ENCODE measurements at places on chromosomes 4 and X.

GRCh38 chr4:86934771-86935565, at the start of gene AFF1:
Gene AFF1 (plus strand): TSS chr4:86935011. CDS start chr4:86948534, 13,523 bp downstream.
- no peak for DNase-seq
- H3K4me1 ChIP-seq = peaks cover 2% of the 10 kb centered on the region
- 0 out of 2 replicates have a peak, but pooled peaks cover 2% of the 10 kb centered on the region for H3K36me3 ChIP-seq
- H3K27ac ChIP-seq = no peak within 1 kb of the TSS

- no peaks in the 10 kb centered on the region for H3K27me3 ChIP-seq
- H3K4me3 ChIP-seq = no peak overlapping the region
- H3K4me1 ChIP-seq = no peaks in the 10 kb centered on the region
These were observed 181.6 kb downstream of the UGT8 start for GRCh38 chr4:114780205-114780604.

GRCh38 chr4:187204389-187204918, 480.8 kb upstream of the FAT1 start:
- no peaks in the 10 kb centered on the region for H3K27me3 ChIP-seq
- no peaks in the 10 kb centered on the region for H3K4me1 ChIP-seq
- no peak overlapping the region for H3K4me3 ChIP-seq
- H3K27ac ChIP-seq = no peak overlapping the region

DNA sequence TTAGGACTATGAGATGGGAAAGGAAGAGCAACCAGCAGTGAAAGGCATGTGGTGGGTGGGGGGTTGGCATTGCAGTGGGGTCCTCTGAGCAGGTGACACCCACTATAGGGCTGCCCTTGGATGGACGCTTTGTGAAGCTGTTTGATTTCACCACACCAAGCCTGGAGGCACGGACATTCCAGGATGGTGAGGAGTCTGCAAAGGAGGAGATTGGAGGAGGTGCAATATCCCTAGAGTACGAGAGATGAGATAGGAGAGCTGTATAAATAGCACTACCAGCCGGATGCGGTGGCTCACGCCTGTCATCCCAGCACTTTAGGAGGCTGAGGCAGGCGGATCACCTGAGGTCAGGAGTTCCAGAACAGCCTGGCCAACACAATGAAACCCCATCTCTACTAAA, 42.3 kb downstream of the SHOX start:
- H3K27ac ChIP-seq = no peak overlapping the region
- no peak overlapping the region for H3K4me3 ChIP-seq
- no peak for DNase-seq
- no peaks in the 10 kb centered on the region for H3K36me3 ChIP-seq
- H3K27me3 ChIP-seq = no peaks in the 10 kb centered on the region
- no peaks in the 10 kb centered on the region for H3K4me1 ChIP-seq

GRCh38 chrX:30971774-30972603, 82.9 kb upstream of the TAB3 start:
- H3K4me3 ChIP-seq = no peak overlapping the region
- H3K4me1 ChIP-seq = peaks cover 2% of the 10 kb centered on the region
- peak; percentile 1 for DNase-seq
- H3K27ac ChIP-seq = no peak overlapping the region
- H3K36me3 ChIP-seq = no peaks in the 10 kb centered on the region

DNA sequence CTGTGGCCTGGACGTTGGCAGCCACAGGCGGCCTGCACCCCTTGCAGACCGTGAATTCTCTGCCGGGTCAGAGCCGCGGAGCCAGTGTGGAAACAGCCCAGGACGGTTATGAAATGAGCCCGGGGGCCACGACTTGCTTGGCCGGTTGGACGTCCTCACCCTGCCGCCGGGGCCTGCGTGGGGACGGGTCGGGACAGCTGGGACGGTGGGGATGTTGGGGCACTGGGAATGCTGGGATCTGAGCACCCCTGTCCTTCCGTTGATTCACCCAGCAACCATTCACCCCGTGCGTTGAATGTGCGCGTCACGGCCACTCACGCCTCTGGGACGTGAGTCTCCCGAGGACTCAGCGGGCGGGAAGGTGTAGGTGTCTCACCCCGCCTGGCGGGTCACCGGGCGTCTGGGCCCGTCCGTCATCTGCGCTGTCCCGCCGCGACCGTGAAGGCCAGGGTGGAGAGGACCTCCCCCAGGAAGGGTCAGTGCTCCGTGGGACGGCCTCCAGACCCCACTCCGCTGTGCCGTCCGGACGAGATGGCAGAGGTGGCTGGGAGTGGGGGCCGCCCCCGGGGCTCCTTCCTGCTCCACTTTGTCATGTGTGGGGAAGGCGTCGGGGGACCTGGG, 4.5 kb upstream of the PLCXD1 start:
- no peaks in the 10 kb centered on the region for H3K27me3 ChIP-seq
- H3K4me1 ChIP-seq = 0 out of 2 replicates have a peak, but pooled peaks cover 3% of the 10 kb centered on the region
- H3K4me3 ChIP-seq = peak overlapping the region; percentile 58
- no peak overlapping the region for H3K27ac ChIP-seq
- no peak for DNase-seq

DNA sequence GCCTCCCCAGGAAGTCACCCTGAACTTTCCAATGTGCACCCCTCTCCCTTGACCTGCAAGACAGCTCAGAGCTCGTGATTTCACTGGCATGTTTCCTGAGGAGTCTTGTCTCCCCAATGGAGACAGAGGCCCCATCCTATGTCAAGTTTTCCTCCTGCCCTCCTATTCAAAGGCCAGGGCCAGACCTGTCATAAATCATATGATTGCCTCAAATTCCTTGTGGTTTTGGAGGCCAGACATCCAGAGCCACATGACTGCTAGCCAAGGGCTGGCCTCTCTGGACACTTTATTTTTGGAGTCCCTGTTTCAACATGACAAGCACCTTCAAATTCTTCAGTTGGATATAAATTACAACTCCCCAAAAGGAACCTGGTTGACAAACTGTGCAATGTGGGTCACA, 76.0 kb upstream of the TFDP3 start:
- DNase-seq = no peak
- no peak overlapping the region for H3K4me3 ChIP-seq
- H3K4me1 ChIP-seq = no peaks in the 10 kb centered on the region
- no peaks in the 10 kb centered on the region for H3K27me3 ChIP-seq
- H3K27ac ChIP-seq = no peak overlapping the region

DNA sequence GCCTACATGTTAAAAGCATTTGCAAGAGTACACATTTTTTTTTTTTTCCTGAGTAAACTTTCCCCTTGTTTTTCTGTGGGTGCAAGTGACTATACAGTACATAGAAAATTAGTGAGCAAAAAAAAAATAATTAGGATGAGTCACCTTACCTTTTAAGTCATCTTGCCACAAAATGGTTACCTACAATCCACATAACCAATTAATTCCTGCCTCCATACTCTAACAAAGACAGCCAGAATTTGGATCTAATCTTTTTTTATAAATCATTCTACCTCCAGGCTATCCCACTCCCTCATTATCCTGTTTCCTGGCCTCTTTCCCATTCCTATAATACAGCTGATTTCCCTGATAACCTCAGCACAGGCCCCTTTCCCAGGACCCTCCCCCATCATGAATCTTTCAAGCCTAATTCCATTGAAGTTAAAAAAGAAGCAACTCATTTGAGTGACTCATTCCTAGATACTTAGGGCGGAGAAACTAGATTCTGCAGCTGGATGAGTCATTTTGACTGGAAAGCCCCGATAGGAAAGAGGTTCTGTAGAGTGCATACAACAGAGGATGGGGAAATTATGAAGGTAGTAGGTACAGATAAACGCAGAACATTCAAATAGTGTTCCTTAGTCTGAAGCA, 128.2 kb downstream of the C4orf51 start:
- no peaks in the 10 kb centered on the region for H3K36me3 ChIP-seq
- H3K27me3 ChIP-seq = no peaks in the 10 kb centered on the region

DNA sequence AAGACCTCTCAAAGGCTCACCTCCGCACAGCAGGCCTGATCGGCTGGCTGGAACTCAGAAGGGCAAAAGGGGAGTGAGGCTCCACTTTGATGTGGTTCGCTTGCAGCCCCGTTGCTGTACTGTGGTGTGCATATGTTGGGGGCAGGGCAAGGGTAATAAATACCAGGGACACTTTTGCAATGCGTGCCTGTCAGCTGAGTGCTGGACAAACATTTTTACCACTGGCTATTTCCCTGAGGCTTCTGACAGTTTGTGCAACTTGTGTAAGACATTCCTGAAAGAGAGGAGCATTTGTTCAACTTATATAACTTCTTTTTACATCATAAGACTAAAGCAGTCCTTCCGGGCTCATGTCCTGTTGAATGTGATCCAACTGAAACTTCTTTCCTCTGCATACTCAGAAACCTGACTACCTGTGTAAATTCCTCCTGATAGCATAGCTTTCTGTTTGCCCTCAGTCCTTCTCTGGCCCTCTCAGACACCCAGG, 82.3 kb downstream of the SPRY1 start:
- H3K4me1 ChIP-seq = no peaks in the 10 kb centered on the region
- H3K27ac ChIP-seq = no peak overlapping the region
- no peaks in the 10 kb centered on the region for H3K36me3 ChIP-seq
- DNase-seq = no peak
- no peak overlapping the region for H3K4me3 ChIP-seq

DNA sequence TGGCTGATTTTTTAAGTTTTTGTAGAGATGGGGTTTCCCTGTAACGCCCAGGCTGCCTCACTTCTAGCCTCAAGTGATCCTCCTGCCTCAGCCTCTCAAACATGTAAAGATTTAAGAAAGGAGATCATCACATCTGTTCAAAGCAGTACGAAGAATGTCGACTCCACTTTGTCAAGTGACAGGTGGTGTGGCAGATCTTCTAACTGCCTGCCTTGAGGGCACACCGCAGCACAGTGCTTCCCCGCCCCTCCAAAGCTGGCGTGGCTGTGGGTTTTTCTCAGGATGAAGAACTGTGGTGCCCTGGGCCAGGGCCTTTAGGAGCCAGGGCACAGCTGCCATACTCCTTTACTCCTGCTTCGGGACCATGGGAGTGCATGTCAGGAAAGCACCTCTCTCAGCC, 43.3 kb upstream of the MTNR1A start:
- DNase-seq = no peak
- peaks cover 29% of the 10 kb centered on the region for H3K36me3 ChIP-seq
- H3K27me3 ChIP-seq = no peaks in the 10 kb centered on the region
- H3K27ac ChIP-seq = no peak overlapping the region

DNA sequence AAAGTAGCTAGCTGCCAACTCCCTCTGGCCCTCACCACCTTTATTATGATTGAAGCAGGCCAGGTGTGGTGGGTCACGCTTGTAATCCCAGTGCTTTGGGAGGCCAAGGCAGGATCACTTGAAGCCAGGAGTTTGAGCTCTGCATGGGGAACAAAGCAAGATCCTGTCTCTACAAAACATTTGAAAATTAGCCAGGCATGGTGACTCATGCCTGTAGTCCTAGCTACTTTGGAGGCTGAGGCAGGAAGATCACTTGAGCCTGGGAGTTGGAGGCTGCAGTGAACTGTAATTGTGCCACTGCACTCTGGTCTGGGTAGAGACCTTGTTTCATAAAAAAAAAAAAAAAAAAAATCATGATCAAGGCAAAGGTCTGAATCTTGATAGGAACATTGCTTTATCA, 467.0 kb upstream of the DIPK2B start:
- no peaks in the 10 kb centered on the region for H3K36me3 ChIP-seq
- H3K27ac ChIP-seq = no peak overlapping the region
- no peaks in the 10 kb centered on the region for H3K27me3 ChIP-seq
- H3K4me3 ChIP-seq = no peak overlapping the region

DNA sequence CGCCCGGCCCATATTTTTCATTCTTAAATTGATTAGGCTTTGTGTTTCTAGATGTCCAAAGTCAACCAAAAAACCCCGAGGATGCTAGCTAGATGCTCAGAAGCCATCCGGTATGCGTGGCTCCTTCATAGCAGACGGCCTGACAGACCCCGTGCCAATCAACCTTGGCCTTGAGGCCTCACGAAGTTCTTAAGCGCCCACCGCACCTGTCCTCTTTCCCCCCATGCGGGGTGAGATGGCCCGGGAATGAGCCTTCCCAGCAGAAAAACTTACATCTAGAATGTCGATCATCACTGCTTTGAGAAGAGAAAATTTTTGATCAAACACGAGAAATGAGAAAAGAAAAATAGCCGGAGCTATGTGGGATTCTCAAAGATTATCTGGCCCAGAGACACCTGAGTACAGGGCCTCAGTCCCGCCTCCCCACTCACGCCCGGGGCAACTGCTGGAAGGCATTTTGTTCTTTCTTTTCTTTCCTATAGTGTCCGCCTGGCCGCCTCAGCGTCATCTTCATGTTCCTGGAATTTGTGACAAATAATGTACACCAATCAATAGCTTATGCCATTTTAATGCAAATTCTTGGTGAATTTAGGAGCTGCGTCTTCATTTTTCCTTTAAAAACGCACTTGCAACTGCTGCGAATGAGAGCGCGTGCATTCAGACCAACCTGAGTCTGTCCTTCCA, 1.6 kb upstream of the NAT8L start:
- no peaks in the 10 kb centered on the region for H3K36me3 ChIP-seq
- H3K27me3 ChIP-seq = peaks cover 21% of the 10 kb centered on the region
- H3K27ac ChIP-seq = no peak overlapping the region
- H3K4me3 ChIP-seq = no peak overlapping the region
- DNase-seq = no peak

- H3K36me3 ChIP-seq = peaks cover 3% of the 10 kb centered on the region
- DNase-seq = no peak
- H3K4me3 ChIP-seq = no peak overlapping the region
- H3K4me1 ChIP-seq = peaks cover 8% of the 10 kb centered on the region
- H3K27ac ChIP-seq = no peak overlapping the region
These were observed 75.8 kb downstream of the DHX15 start for GRCh38 chr4:24508541-24508940.

DNA sequence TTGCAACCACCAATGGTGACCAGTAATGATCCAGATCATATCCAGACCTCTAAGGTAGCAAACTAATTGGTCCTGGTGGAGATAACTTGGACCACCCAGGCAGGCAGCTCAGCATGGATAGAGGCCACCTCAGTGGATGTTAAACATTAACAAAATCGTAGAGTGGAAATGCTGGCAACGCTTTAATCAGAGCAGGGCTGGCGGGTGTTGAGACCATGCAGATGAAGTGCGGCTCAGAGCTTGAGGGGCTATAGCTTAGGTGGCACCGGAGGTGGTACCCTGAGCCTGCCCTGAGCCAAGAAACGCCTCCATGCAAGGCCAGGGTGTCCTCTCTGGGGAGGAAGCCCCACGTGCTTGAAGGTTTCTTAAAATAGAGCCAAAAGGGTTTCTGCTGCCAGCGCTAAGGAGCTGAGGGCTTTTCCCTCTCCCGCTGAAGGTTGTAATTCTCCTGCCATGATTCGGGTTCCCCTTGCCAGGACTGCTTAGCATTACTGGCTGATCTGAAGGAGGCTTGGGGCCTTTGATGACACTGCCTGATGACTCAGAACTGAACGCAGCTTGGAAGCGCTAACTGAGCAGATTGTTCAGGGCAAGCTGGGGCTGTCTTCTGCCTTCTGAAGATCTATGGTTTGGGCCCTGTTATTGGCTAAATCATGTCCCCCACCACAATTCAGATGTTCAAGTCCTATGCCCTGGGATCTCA, 177.8 kb upstream of the ATP6AP2 start:
- no peaks in the 10 kb centered on the region for H3K4me1 ChIP-seq
- H3K27me3 ChIP-seq = no peaks in the 10 kb centered on the region

DNA sequence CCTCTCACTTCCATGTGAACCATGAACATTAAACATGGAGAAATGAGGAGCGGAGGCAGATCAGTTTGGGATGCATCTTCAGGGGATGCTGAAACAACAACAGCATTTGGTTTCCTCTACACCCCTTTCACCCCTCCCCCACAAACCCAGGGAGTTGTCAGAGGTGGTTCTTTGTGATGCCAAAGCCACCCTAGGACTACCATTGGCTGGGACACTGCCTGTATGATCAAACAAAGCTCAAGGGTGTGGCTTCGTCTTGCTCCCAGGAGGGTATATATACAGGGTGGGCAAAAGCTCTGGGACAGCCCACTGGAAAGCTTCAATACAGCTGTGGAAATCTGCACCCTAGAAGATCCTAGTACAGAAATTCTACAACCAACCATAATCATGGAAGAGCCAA, at the start of gene SPANXN4:
SPANXN4 (plus strand) TSS at position 301 of the 400 bp plus-strand sequence; CDS start at position 388, 87 bp downstream.
- no peaks in the 10 kb centered on the region for H3K36me3 ChIP-seq
- no peak for DNase-seq
- no peak within 1 kb of the TSS for H3K4me3 ChIP-seq
